ENCODE measurements at places on chromosomes 11 and 22.

DNA sequence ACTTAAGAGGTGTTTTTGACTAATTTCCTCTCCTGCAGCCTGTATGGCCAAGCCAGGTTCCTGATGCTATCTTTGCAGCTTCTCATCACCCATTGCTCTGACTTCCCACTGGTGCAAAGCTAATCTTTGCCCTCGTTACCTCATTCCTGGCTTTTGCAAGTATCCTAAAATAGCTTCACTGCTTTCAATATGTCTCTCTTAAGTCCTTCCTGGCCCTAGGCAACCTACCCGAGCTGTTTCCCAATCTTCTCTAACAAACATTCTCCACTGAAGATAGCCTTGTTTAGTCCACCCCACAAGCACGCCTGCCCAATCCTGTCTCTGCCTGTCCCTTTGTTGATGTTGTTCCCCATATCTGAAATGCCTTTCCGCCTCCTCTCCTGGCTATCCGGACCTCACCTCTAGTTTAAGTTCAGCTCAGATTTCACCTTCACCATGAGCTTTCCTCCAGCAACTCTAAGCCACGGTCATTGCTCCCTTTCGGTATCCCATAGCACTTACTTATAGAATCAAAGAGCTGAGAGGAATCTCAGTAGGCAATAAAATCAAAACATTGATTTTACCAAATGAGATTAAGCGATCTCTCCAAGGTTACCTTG is 30.1 kb upstream of the CECR2 start:
- DNase-seq, result no peak

- no peak for DNase-seq
Observed at GRCh38 chr11:119433358-119433725, 10.4 kb upstream of the THY1 start.

DNA sequence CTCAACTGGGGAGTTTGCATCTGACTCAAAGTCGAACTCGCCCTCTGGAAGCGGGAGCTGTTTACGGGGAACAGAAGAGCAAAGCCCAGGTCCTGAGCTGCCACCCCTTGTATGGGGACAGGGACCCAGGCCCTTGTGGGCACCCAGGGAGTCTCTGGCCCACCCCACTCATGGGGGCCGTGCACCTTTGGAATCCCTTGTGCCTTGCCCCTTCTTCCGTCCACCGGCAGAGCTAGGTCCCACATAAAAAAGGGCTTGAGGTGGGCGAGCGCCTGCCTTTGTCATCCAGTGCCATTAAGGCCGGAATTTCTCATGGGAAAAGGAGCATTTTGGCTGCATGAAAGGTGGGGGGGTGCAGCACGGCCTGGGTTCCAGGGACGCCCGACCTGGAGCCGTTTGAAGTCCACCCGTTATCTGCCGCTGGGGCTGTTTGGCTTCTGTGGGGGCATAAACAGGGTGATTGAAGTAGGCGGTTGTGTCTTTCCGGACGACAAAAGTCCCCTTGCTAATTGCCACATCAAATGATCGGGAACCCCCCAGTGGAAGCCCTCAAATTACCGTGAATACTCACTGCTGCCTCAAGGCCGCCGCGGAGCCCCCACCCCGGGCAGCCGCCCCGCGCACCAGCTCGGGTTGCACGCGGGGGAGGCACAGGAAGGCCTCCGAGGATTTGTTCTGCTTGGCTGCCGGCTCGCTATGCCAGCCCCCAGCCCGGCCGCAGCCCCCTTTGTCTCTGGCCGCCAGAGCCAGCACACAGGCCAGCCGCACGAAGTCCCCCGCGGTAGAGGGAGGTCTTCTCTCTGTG is 49.0 kb upstream of the FGF3 start:
- no peak for DNase-seq

GRCh38 chr22:30673136-30673535 is 5.5 kb upstream of the DUSP18 start:
- DNase-seq, result no peak

GRCh38 chr11:13963169-13963948 is 836 bp downstream of the SPON1 start:
- DNase-seq, result no peak

DNA sequence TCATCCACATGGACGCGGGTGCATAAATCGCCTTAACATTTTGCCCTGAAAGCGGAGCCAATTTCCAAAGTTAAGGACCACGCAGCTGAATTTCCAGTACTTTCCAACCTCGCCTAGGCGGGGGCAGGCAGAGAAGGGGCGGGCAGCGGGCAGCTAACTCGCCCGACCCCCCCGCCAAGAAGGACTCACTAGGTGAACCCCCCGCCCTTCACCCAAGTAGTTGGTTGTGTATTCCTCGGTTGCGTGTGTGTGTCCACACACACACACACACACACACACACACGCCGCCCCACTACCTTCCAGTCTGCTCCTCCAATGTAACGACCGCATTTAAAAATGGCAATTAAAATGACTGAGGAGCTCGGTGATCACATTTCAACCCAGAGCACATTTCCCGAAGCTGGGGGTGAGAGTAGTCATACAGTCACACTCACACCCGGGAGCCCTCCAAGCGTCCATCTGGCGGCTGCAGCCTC is 1.4 kb downstream of the TENM4 start:
- no peak for DNase-seq
